Calu3 (cell line): ENCODE measurements at places on chromosomes 12 and 14. TPM values are rescaled to one million over a fixed set of nuclear protein-coding genes. Genes with fewer than 3 reads are reported as not detected.

DNA sequence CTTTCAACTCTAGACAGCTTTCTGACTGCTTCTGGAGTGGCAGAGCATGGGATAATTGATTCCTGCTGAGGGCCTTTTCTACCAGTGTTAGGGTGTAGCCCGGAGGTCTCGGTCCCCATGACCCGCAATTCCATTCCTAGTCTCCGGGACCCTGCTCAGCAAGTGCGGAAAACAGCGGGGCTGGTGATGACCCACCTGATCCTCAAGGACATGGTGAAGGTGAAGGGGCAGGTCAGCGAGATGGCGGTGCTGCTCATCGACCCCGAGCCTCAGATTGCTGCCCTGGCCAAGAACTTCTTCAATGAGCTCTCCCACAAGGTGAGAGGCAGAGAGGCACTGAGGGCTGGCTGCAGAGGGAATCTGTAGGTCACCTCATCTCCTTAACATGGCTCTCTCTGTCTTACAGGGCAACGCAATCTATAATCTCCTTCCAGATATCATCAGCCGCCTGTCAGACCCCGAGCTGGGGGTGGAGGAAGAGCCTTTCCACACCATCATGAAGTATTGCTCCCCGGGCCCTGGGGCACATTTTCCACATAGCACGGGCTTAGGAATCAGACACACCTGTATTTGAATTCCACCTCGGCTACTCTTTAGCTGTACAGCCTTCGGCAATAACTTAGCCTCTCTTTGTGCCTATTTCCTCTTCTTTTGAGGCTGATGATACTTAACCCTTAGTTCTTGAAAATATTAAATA lies 5.6 kb upstream of the GAPDH start:
- H3K36me3 ChIP-seq = peaks cover 72% of the 10 kb centered on the region
- no peak for DNase-seq
- H3K27me3 ChIP-seq = no peaks in the 10 kb centered on the region
- peaks cover 19% of the 10 kb centered on the region for H3K4me1 ChIP-seq
- H3K27ac ChIP-seq = no peak overlapping the region

The TAS2R30 gene
- 2.8 and 3.5 TPM in 2 replicates for total RNA-seq

The KIF5A gene
- 0.10 TPM in 1 of 2 replicates, not detected in the other for total RNA-seq

The HIGD1C gene
- not detected in 2 replicates for total RNA-seq
